ENCODE measurements at places on chromosomes 7 and 10. TPM values are rescaled to one million over a fixed set of nuclear protein-coding genes. Genes with fewer than 3 reads are reported as not detected.
A peak's percentile ranks its signal among the peaks of the same experiment; 100 is the strongest.

The NXPH1 gene
- total RNA-seq = not detected

The UCMA gene
- not detected for total RNA-seq

DNA sequence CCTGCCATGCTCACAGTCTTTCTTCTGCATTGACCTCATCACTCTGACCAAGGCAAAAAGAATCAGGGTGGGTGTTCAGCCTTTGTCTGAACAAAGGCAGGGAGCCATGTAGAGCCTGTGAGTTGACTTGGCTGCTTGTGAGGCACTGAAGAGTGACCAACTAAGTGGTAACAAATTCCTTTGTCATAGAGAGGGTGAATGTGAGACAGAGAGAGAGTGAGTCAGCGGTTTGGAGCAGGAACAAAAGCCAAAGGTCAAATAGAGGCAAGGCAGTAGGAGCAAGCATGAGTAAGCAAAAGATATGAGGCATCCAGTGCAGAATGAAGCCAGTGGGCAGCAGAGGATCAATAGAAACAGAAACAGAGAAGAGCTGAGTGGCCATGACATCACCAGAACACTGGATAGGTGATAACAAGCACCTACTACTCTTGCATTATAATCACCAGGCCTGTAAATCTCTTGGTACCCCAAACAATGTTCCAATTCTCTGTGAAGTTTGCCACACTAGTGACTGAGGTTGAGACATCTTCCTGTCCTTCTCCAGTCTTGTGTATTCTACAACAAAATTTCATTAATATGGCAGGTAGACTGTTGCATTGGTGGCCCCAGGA, 116.2 kb upstream of the LAMB4 start:
- no peak overlapping the region for H3K27ac ChIP-seq
- peaks cover 2% of the 10 kb centered on the region for H3K4me1 ChIP-seq
- H3K27me3 ChIP-seq = no peaks in the 10 kb centered on the region
- peak; percentile 18 for DNase-seq
- no peak overlapping the region for H3K4me3 ChIP-seq

The KLF14 gene
- not detected for total RNA-seq

The SMKR1 gene
- total RNA-seq = 2.6 TPM

The MYO1G gene
- total RNA-seq = 403 TPM

- H3K27ac ChIP-seq = no peak overlapping the region
- peaks cover 2% of the 10 kb centered on the region for H3K36me3 ChIP-seq
- H3K27me3 ChIP-seq = no peaks in the 10 kb centered on the region
Observed at GRCh38 chr10:89398003-89398749, 5.8 kb downstream of the IFIT1 start.

The OPTN gene
- total RNA-seq = 32.0 TPM

- no peaks in the 10 kb centered on the region for H3K36me3 ChIP-seq
- H3K27ac ChIP-seq = no peak overlapping the region
- H3K27me3 ChIP-seq = no peaks in the 10 kb centered on the region
- DNase-seq = no peak
- H3K4me3 ChIP-seq = no peak overlapping the region
Observed at GRCh38 chr10:81179324-81179723, 641.6 kb downstream of the SH2D4B start.

The APBB1IP gene
- 61.9 TPM for total RNA-seq

GRCh38 chr10:77601488-77601887, 36.1 kb downstream of the KCNMA1 start:
- H3K27me3 ChIP-seq = no peaks in the 10 kb centered on the region
- H3K4me1 ChIP-seq = peaks cover 15% of the 10 kb centered on the region
- H3K4me3 ChIP-seq = no peak overlapping the region
- no peaks in the 10 kb centered on the region for H3K36me3 ChIP-seq
- DNase-seq = no peak
